ENCODE measurements at places on chromosomes 1 and 21.

DNA sequence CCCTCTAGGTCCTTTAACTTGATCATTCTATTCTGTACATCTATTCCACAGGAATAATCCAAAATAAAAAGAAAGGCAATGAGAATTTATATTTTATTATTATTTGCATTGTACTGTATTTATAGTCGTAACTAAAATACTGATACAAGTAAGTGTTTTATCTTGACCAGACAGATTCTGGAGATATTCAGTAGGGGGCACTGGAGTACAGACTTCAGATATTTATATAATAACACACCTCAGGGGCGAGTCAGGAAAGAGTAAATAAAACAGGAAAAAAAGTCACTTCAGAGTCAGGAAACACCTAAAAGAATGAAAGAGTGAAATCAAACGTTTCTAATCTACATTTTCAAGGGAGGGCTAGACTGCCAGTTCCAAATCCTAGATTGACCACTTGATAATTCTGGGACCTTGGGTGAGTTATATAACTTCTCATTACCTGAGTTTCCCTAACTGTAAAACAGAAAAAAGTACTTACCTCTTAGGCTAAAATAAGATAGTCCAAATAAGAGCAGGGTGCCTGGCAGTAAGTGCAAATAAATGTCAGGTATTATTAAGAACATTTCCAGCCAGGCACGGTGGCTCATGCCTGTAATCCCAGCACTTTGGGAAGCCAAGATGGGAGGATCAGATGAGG is 31.1 kb upstream of the MTF1 start:
- DNase-seq, result peak; percentile 67

DNA sequence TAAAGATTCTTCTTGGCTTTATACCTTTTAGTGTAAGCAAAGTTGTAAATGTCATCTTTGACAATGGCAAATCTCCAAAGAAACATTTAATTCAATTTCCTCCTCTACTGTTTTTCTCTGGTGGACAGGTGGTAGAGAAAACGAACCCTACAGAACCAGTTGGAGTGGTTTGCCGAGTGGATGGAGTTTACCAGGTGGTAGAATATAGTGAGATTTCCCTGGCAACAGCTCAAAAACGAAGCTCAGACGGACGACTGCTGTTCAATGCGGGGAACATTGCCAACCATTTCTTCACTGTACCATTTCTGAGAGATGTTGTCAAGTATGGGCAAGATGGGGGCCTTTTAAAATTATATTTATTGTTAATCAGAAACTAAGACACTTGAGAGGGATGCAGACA is 25.8 kb downstream of the UAP1 start:
- no peak for DNase-seq

- DNase-seq, result no peak
Observed at GRCh38 chr1:180267761-180268555, 37.9 kb downstream of the LHX4 start.

DNA sequence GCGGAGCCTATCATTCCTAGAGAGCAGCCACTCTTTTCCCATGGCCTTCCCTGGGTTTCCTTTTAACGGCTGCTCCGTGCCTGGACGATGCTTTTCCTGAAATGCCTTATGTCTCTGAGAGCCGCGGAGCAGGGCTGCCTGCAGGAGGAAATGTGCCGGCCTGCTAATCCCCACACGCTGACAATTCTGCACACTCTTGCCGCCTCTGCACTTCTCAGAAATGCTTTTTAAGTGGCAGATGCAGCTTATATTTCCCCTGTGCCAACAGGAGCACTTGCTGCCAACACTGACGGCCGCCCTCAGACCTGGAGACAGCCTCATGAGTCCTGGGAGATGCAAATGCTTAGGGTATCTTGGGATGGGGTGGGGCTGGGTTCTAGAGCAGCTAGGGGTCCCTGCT is 253.2 kb downstream of the GRIK3 start:
- peak; percentile 99 for DNase-seq

DNA sequence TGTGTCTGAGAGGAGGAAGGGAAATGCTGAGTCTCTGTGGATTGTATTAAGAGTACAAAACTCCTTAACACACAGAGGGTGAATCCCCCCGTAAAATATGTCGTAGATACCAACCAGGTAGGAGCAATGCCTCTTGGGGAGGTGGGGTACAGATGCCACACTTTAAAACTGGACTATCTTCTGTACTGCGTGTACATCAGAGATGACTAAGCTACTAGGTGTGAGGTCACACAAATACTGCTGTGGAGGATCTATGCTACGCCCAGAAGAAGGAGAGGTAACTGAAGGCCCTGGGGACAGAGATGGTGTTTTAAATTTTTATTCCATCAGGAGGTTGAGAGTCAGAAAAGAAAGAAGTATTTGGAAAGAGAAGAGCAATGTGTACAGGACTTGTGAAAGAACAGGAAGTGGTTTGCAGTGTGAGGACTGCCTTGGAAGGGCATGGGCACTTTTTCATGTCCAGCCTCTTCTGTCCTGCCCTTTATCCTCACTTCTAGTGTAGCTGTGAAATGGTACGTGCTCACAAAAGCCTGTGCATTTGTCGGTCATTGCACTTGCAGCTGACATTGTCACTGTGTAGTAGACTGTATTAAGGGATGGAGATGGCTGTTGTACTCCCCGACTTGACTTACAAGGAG is 287.8 kb upstream of the CHRM3 start:
- DNase-seq, result no peak

DNA sequence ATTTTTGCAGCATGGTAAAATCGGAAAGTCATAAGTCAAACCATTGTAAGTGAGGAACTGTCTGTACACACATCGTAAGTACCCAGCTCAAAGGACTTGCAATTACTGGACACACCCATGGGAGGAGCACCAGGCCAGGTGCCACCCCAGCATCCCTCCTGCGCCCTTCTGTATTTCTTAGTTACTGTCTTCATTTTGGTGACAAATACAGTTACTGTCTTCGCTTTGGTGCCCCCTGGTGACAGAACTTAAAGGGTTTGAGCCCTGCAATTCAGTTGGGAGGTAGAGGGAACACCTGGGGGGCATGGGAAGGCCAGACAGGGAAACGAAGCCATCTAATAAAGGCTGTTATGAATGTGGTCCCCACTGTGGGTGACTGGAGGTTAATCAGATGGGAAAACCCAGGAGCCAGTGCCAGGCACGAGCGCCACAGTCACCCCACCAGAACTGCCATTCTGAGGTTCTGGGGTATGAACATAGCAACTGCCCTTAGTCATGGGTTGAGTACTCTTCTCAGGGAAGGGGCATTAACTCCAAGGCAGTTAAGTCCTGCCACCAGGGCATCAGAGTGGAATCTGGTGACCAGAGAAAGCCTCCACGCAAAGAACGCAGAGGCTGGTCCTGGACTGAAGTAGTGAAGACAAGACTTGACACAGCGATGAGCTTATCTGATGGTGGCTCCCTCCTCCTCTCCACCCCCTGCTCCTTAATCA is 612.9 kb downstream of the PTPRU start:
- DNase-seq, result no peak

- no peak for DNase-seq
Observed at GRCh38 chr1:6591222-6591621, 11.4 kb downstream of the ZBTB48 start.

GRCh38 chr1:174768516-174768915 is 231.2 kb upstream of the CACYBP start:
- DNase-seq, result no peak

DNA sequence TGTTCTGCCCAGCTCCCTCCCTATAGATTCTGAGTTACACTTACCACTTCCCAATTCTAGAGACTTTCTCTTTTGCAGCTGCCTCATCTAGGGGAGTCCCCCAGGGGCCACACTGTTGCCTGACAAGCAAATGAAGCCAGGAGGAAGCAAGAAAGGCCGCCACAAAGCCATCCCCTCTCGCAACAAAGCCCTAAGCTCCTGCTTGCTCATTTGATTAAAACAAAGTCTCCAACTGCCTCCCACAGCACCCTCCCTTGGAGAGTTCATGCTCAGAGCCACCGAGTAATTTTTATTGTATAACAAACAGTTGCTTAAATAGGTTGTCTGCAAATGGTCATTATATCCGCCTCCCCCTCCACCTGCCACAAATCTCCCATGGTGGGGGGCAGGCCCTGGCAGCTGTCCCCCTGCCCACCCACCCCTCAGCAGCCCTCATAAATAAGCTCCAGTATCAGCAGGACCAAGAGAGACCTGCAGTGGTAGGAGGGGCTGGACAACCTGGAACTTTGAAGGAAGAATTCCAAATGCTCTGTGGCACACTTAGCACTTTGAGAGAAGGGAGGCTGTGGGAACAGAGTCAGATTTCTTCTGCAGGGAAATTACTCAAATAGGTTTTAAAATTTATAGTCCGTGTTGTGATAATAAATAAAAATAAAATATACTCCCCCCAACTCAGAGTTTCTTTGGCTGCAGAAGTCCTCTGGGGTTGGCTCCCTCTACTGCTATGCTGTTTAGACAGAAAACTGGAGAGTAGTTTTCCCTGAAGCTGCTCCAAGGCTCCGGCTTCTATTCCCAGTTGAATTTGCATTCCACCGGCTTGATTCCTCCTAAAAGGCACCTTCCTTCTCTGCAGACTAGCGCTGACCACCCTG is 237.5 kb downstream of the TTLL7 start:
- DNase-seq, result no peak

- DNase-seq, result no peak
Observed at GRCh38 chr21:46441331-46441730, 17.4 kb upstream of the DIP2A start.
